GM23248 (cell line): ENCODE measurements at places on chromosomes 2 and 18. TPM values are rescaled to one million over a fixed set of nuclear protein-coding genes. Genes with fewer than 3 reads are reported as not detected.

The SKOR2 gene
- polyA plus RNA-seq: not detected in 2 replicates

The ST8SIA5 gene
- not detected in 2 replicates for polyA plus RNA-seq

The PCGF1 gene
- polyA plus RNA-seq: 23.5 and 24.8 TPM in 2 replicates

The DNAH6 gene
- not detected in 2 replicates for polyA plus RNA-seq

The ID2 gene
- 468 and 478 TPM in 2 replicates for polyA plus RNA-seq

The TOGARAM2 gene
- 0.03 TPM in 1 of 2 replicates, not detected in the other for polyA plus RNA-seq

The REG1B gene
- not detected in 2 replicates for polyA plus RNA-seq

The KCNS3 gene
- polyA plus RNA-seq: 2.5 TPM in 2 replicates

The SMAD7 gene
- polyA plus RNA-seq: 6.8 and 8.4 TPM in 2 replicates

The IL1R1 gene
- polyA plus RNA-seq: 75.4 and 78.5 TPM in 2 replicates

The CTAGE1 gene
- 0.06 TPM in 1 of 2 replicates, not detected in the other for polyA plus RNA-seq

The RGPD3 gene
- 0.06 and 0.08 TPM in 2 replicates for polyA plus RNA-seq

The TNFRSF11A gene
- 0.09 TPM in 1 of 2 replicates, not detected in the other for polyA plus RNA-seq

The SERPINB10 gene
- polyA plus RNA-seq: not detected in 2 replicates

The HRH4 gene
- polyA plus RNA-seq: not detected in 2 replicates

The HS1BP3 gene
- polyA plus RNA-seq: 10.6 and 10.9 TPM in 2 replicates

The TANC1 gene
- polyA plus RNA-seq: 7.6 and 8.2 TPM in 2 replicates

The ACOXL gene
- not detected in 2 replicates for polyA plus RNA-seq

The FMNL2 gene
- polyA plus RNA-seq: 3.8 and 4.4 TPM in 2 replicates

The PLEK gene
- 0.15 and 0.39 TPM in 2 replicates for polyA plus RNA-seq

The AGXT gene
- not detected in 2 replicates for polyA plus RNA-seq

The PREB gene
- 40.8 and 45.0 TPM in 2 replicates for polyA plus RNA-seq

The AAK1 gene
- 38.5 and 50.7 TPM in 2 replicates for polyA plus RNA-seq
